ENCODE measurements at places on chromosomes 11 and 22. TPM values are rescaled to one million over a fixed set of nuclear protein-coding genes. Genes with fewer than 3 reads are reported as not detected.
A peak's percentile ranks its signal among the peaks of the same experiment; 100 is the strongest.

DNA sequence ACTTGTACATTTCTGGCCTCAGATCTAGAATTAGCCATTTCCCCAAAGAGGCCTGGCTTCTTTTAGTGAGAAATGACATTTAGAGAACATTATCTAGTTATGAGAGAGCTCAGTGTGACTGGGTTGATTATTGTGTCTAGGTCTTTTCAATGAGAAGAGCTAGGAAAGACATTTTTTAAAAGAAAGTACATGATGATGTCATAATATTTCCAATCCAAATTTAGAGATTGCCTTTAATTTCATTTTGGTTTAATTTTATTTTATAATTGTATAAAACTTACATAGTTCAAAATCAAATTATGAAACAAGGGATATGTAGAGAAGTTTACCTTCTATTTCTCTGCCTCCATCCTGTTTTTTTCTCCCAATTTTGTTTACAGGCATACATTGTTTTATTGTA lies 354.9 kb downstream of the TMEM135 start:
- no peaks in the 10 kb centered on the region for H3K4me1 ChIP-seq
- DNase-seq, result no peak
- H3K27ac ChIP-seq, result no peak overlapping the region
- no peaks in the 10 kb centered on the region for H3K27me3 ChIP-seq
- no peak overlapping the region for H3K4me3 ChIP-seq

Gene TRPM5
- not detected for total RNA-seq

Gene OLFML1
- total RNA-seq, result 4.7 TPM

Gene NELL1
- total RNA-seq, result not detected

DNA sequence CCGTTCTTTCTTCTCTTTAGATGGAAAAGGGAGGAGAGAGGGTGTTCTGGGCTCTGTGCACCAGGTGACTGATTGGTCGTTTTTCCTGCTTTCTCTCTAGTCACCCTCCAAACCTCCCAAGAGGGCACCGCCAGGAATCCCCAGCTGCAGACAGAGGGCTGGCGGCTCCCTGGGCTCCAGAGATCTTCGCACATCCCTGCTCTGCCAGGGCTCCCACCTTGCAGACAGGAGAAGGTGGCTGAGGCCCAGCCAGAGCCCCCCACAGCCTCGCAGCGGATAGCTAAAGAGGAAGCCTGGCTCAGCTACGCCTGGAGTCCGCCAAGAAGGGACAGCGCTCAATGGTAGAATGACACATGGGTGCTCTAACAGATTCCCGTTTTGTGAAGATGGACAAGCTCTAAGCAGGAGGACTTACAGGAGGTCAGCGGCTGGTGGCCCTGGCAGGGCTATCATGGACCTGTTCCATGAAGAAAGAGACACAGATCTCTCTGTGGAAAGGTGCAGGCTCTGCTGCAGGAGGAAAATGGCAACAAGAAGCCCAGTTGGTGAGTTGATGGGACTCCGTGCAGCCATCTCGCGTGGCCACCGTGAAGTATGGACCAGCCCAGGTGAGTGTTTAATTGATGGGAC lies 976.9 kb downstream of the BRD1 start:
- no peaks in the 10 kb centered on the region for H3K27me3 ChIP-seq
- H3K4me1 ChIP-seq, result no peaks in the 10 kb centered on the region
- DNase-seq, result no peak
- H3K27ac ChIP-seq, result no peak overlapping the region

DNA sequence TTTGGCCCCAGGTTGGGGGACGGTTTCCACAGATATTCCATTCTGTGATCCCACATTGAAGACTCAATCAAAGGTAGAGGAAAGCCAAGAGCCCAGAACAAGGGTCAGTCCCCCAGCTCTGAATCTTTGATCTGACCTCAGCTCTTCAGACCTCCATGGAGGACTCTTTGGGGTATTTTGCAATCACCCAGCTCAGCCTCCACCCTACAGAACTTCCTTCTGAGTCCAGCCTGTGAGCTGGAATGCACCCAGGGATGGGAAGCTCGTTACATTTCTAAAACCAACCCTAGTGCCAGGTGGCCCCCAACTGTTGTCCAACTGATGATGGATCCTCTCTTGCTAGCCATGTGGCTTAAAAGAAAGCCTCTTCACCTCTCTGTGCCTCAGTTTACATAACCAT lies 335.3 kb downstream of the MN1 start:
- DNase-seq, result no peak
- H3K36me3 ChIP-seq, result no peaks in the 10 kb centered on the region
- no peak overlapping the region for H3K4me3 ChIP-seq
- no peaks in the 10 kb centered on the region for H3K4me1 ChIP-seq

Gene MUC15
- not detected for total RNA-seq

GRCh38 chr11:45174963-45175362 lies 28.5 kb downstream of the PRDM11 start:
- no peak for DNase-seq
- no peaks in the 10 kb centered on the region for H3K36me3 ChIP-seq
- peaks cover 20% of the 10 kb centered on the region for H3K4me1 ChIP-seq
- no peak overlapping the region for H3K27ac ChIP-seq
- no peak overlapping the region for H3K4me3 ChIP-seq

Gene RAB30
- 28.4 TPM for total RNA-seq

- no peaks in the 10 kb centered on the region for H3K4me1 ChIP-seq
- no peaks in the 10 kb centered on the region for H3K36me3 ChIP-seq
- no peak for DNase-seq
- H3K27me3 ChIP-seq, result no peaks in the 10 kb centered on the region
- H3K4me3 ChIP-seq, result no peak overlapping the region
Measured at GRCh38 chr11:14203321-14203720, 155.7 kb downstream of the RRAS2 start.

- no peaks in the 10 kb centered on the region for H3K4me1 ChIP-seq
- no peaks in the 10 kb centered on the region for H3K27me3 ChIP-seq
- H3K4me3 ChIP-seq, result no peak overlapping the region
- no peak overlapping the region for H3K27ac ChIP-seq
Measured at GRCh38 chr22:25880524-25880923, 138.5 kb downstream of the MYO18B start.

Gene OR9Q1
- not detected for total RNA-seq

- H3K36me3 ChIP-seq, result no peaks in the 10 kb centered on the region
- no peak overlapping the region for H3K27ac ChIP-seq
- H3K27me3 ChIP-seq, result no peaks in the 10 kb centered on the region
- no peaks in the 10 kb centered on the region for H3K4me1 ChIP-seq
- H3K4me3 ChIP-seq, result no peak overlapping the region
Measured at GRCh38 chr11:15113381-15113780, 1.3 kb upstream of the INSC start.

Gene MS4A6A
- total RNA-seq, result 30.7 TPM

Gene ISX
- not detected for total RNA-seq

- H3K27ac ChIP-seq, result peak overlapping the region; percentile 44
- DNase-seq, result peak; percentile 17
- no peaks in the 10 kb centered on the region for H3K27me3 ChIP-seq
- H3K4me3 ChIP-seq, result no peak overlapping the region
Measured at GRCh38 chr11:58058276-58059006, 27.7 kb downstream of the OR6Q1 start.

Gene MRGPRE
- 2.3 TPM for total RNA-seq

GRCh38 chr11:92810423-92811064 lies 158.9 kb upstream of the MTNR1B start:
- no peaks in the 10 kb centered on the region for H3K27me3 ChIP-seq
- no peak overlapping the region for H3K27ac ChIP-seq
- no peak overlapping the region for H3K4me3 ChIP-seq

Gene OR52H1
- not detected for total RNA-seq

GRCh38 chr11:12687216-12687623 lies 13.0 kb downstream of the TEAD1 start:
- H3K4me1 ChIP-seq, result peaks cover 62% of the 10 kb centered on the region
- no peaks in the 10 kb centered on the region for H3K36me3 ChIP-seq
- no peak overlapping the region for H3K27ac ChIP-seq
- H3K27me3 ChIP-seq, result no peaks in the 10 kb centered on the region
- H3K4me3 ChIP-seq, result no peak overlapping the region

- H3K27ac ChIP-seq, result no peak overlapping the region
- no peaks in the 10 kb centered on the region for H3K36me3 ChIP-seq
- no peak for DNase-seq
- H3K4me1 ChIP-seq, result no peaks in the 10 kb centered on the region
- peaks cover 4% of the 10 kb centered on the region for H3K27me3 ChIP-seq
Measured at GRCh38 chr11:105619556-105619955, 9.7 kb downstream of the GRIA4 start.

DNA sequence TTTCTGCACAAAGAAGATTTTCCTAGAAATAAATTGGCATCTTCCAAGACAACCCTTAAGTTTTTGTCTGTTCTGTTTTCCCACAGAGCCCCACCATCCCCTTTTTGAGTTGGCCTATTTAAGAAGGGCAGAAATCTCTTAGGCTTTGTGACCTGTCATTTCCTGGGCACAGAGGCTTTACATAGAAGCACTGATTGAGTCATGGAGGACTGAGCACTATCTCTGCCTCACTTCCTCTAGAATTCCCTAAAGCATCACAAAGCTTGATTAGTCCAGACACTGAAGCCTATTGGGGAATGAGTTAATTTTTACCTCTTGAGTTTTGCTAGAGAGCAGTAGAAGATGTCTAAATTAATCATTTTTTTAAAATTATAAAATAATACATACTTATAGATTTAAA lies 25.4 kb downstream of the TRIM44 start:
- H3K27ac ChIP-seq, result no peak overlapping the region
- H3K4me1 ChIP-seq, result no peaks in the 10 kb centered on the region
- H3K36me3 ChIP-seq, result peaks cover 28% of the 10 kb centered on the region
- no peaks in the 10 kb centered on the region for H3K27me3 ChIP-seq
- no peak overlapping the region for H3K4me3 ChIP-seq

DNA sequence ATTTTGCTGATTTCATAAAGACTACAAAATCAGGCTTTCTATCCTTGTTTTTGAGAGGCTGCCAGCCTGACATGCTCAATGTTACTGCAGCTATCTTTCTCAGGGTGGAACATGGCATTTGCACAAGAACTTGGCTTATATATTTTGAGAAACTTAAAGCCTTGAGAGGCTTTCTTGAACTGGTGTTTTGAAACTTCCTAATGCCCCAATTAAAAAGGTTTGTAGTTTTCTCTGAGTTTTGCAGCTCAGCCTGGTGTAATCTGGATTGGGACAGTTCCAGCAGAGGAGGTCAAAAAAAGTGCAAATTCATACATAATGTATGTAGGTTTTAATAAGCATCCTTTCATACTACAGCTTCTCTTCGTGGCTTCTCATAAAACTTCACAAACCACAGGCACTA lies 223.4 kb downstream of the FAM76B start:
- H3K36me3 ChIP-seq, result no peaks in the 10 kb centered on the region
- peaks cover 13% of the 10 kb centered on the region for H3K4me1 ChIP-seq
- no peak for DNase-seq

DNA sequence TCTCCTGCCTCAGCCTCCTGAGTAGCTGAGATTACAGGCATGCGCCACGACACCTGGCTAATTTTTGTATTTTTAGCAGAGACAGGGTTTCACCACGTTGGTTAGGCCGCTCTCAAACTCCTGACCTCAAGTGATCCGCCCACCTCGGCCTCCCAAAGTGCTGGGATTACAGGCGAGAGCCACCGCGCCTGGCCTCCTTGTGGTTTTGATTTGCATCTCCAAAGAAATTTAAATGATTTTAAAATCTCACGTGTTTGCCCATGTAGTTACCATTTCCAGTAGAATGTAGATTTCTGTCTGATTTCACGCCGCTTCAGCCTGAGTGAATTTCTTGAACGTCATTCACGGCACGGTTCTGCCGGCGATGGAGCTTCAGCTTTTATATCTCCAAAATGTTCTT lies 55.8 kb downstream of the IGF2 start:
- H3K36me3 ChIP-seq, result no peaks in the 10 kb centered on the region
- H3K27ac ChIP-seq, result no peak overlapping the region
- DNase-seq, result no peak

Measured in heart left ventricle (tissue), 16 donors.